ENCODE measurements at places on chromosomes 2 and 18. TPM values are rescaled to one million over a fixed set of nuclear protein-coding genes. Genes with fewer than 3 reads are reported as not detected.

CPLX4 gene
- not detected for total RNA-seq

AP1S3 gene
- total RNA-seq, result 1.8 TPM

CERKL gene
- not detected for total RNA-seq

MLPH gene
- total RNA-seq, result not detected

CFC1 gene
- not detected for total RNA-seq

LRRTM1 gene
- total RNA-seq, result not detected

HADHA gene
- total RNA-seq, result 85.0 TPM

- no peak for DNase-seq
These were observed 485.4 kb upstream of the SLC8A1 start for GRCh38 chr2:40937284-40937683.

- DNase-seq, result no peak
These were observed 67.2 kb upstream of the PELI1 start for GRCh38 chr2:64211276-64211921.

GRCh38 chr2:165624470-165624800 is 154.9 kb downstream of the CSRNP3 start:
- no peak for DNase-seq

- no peak for DNase-seq
These were observed 6.7 kb downstream of the BCL2 start for GRCh38 chr18:63312737-63313395.

DNA sequence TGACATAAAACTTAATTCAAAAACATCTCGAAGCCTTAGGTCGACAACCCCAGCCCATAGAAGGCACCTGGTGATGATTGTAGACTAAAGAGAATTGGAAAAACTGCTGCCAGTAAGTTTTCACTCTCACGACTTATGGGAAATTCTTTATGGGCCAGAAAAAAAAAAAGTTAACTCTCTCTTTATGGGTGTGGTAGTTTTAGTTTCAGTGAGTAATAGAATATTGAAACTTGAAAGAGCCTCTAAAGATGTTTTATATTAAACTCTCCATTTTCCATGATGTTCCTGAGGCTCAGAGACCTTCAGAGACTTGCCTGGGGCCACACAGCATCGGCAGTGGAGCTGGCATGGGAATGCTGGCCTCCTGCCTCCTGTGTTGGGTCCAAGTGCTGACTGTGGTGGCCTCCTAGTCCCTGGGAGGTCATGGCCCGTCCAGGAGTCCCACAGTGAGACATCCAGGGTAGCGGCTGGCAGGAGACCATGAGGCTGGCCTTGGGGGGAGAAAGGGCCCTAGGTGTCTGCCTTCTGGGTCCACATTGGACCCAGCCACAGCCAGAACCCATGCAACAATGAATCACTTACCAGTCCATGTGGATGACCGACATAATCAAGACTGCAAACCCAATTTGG is 158.9 kb downstream of the SEPTIN10 start:
- DNase-seq, result peak; percentile 37

DNA sequence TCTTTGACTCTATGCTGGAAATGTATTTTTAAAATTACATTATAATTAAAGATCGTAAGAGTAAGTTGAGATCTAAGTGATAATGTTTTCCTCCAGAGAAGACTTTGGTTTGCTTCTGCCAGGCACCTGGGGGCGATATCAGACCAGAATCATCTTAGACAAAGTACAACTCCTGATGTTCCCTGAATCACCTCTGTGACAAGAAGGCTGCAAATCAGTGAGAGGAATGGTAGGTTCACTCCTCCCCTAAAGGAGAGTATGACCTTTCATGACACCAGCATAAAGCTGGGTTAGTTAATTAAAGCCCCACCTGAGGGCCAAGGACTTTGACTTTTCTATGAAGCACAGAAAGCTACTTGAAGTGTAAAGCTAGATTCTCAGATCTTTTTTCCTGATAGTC is 114.4 kb upstream of the DTNA start:
- DNase-seq, result no peak

DNA sequence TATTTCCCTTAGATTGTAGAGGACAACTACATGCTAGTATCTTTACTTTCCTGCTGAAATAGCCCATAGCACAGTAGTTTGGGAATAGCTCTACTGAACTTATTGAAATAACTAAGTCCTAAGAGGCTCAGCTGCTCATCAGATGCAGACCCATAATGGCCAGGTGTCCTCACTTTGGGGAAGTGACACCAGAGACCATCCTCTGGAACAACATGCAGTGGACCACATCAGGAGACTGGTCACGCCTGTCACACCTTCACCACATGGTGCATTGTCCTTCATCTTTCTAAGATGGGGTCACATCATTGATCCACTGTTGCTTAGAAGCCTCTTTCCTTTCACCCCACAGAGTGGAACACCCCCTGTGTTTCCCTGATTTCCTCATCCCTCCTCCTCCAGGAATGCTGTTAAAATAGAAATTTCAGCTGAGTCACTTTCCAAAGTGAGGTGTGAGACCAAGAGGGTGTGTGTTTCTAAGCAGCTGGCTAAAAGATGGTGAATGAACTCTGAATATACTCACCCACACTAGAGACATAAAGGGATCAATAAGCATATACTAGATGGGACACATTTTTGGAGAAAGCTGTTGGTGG is 215.2 kb upstream of the LRRTM1 start:
- DNase-seq, result no peak

DNA sequence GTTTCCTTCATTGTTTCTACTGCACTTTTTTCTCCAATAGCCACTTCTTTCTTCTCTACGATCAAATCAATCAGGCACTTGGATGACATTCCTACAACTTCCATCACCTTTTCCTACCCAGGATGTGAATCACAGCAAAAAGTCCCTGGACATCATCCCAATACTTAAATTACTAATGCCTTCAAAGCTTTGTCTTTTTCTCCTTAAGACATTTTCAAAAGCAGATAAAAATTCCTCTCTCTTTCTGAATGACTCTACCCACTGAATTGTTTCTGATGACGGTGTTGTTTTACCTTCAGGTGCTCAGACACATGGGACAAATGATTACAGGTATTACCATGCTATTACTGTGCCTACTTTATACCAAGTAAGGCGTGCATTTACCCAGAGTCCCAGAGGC is 500.9 kb downstream of the FBXO15 start:
- no peak for DNase-seq

- DNase-seq, result no peak
These were observed 286.9 kb downstream of the TMX3 start for GRCh38 chr18:68427951-68428401.

- DNase-seq, result no peak
These were observed 151.7 kb upstream of the ZNF521 start for GRCh38 chr18:25503567-25504081.

- DNase-seq, result no peak
These were observed 71.9 kb upstream of the SLC16A14 start for GRCh38 chr2:230140667-230141066.

GRCh38 chr2:29502460-29502911 is 387.3 kb downstream of the CLIP4 start:
- no peak for DNase-seq

DNA sequence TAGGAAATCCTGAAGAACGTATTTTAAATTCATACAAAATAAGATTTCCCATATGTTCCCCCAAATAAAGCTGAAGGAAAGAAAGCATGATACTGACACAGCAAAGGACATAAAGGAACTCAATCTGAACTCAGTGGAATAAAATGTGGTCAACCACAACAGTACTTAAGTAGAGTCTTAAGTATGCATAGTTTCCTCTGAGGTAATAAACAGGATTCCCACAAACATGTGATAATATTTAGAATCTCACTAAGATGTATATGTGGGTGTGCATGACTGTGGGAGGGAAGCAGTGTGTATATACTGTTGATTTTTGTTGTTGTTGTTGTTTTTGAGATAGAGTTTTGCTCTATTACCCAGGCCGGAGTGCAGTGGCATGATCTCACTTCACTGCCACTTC is 69.3 kb downstream of the NOL10 start:
- DNase-seq, result no peak

DNA sequence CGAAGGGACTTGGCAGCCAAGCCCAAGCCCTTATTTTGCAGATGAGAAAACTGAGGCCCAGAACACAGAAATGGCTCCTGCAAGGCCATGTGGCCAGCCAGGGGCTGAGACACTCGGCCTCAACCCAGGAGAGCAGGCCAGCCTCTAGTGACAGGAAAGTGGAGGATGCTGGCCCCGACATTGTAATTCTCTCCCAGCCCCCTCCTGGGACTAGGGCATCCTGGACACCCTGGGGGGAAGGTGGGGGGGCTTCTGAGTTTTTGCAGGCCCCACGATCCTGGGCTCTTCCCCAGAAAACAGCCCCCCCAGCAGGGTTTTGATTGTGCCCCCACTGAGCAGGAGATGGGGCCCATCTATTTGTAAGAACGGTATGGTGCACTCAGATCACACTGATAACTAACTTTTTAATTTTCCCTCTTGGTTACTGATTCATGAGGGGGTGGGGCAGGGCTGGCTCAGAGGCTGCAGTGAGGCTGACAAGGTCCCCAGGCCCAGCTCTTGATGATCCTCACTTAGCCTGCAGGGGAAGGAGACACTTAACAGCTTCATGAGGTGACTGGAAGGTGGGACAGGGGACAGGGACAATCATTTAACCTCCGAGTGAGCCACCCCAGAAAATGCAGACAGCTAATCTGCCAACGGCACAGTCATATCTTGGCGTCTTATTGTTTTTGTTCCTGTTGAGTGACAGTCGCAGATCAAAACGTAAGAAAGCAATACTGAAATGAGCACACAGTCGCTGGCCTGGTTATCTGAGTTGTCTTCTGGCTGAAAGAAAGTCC is 18.9 kb downstream of the SMAD7 start:
- peak; percentile 44 for DNase-seq

DNA sequence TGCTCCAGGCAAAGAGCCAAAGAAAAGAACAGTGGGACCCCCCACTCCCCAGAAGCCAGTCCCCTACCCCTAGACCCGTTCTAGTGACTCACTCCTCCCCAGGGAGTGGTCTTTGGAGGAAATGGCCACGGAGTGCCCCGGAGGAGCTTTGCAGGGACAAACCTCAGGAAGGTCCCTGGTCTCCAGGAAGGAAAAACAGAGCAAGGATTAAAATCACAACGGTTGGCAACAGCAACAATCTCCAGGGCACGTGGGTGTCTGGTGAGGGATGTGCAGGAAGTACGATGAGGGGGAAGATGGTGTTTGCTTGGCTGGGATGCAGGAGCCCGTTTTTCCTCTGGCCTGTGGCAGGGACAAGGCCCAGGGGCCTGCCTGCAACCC is 135.0 kb downstream of the SMAD2 start:
- DNase-seq, result no peak

DNA sequence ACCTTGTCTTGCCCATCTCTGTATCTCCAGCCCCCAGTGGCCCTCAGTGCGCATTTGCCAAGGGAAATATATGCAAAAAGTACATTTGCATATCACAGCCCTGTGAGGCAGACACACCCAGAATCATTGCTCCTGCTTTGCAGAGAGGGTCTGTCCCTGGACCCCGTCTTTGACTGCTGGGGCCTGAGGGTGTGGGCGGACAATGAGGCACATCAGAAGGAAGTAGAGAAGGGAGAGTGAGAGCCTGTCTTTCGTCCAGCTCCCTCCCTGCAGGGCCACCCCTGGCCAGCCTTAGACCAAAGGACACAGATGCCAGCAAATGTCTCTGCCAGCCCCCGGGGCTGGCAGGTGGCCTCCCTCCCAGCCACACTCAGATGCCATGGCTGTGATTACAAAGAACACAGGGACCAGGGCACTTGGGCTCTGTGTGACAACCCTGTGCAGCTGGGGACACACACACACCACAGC is 516.2 kb upstream of the MYT1L start:
- no peak for DNase-seq

- DNase-seq, result no peak
These were observed 1.2 kb downstream of the COA5 start for GRCh38 chr2:98607104-98607503.

DNA sequence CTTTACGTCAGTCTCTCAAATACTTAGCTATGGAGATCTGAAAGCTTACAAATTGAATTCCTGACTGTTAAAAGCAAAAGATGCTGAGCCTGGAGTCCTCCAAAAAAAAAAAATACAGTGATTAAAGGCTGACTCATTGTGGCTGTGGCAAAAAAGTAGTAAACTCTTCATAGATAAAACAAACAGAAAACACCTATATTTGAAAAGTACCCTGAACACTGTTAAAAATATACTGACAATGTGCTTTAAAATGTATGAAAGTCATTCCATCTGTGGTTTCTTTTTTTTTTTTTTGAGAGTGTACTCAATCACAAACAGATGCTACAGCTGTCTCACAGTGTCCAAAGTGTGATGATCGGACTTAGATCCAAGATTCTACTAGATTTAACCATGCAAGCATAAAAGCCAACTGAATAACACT is 267.6 kb upstream of the CYP26B1 start:
- no peak for DNase-seq

- no peak for DNase-seq
These were observed 260.5 kb upstream of the ZNF521 start for GRCh38 chr18:25612466-25612865.

DNA sequence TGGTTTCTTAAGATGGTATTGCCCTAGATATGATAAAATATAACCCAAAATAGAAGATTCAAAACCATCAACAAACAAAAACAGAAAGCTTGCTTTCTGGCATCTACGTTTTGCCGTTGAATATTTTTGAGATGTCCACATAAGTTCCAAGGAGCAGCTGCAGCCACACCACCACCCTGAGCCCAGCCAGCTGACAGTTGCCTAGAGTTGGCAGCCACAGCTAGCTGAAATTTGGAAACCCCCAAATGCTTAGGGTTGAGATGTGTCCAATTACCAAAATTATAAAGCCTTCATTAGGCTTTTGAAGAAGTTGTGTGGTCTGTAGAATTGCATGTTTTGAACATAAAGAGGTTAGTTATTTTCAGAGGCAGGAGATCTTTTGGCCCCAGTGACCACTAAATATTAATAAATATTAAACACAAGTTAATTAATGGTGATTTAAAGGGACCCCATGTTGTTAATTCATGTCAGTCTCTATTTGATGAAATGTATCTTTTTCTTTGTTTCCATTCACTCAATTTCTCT is 118.1 kb upstream of the DTNA start:
- DNase-seq, result no peak
